ENCODE measurements at places on chromosomes 7 and 10. TPM values are rescaled to one million over a fixed set of nuclear protein-coding genes. Genes with fewer than 3 reads are reported as not detected.

The OPN4 gene
- not detected for total RNA-seq

The DDC gene
- total RNA-seq: not detected

The RNF32 gene
- 0.15 TPM for total RNA-seq

The C7orf33 gene
- total RNA-seq: not detected

The SORCS1 gene
- not detected for total RNA-seq

The PNLIPRP2 gene
- not detected for total RNA-seq

The AKR1C2 gene
- not detected for total RNA-seq

The MEST gene
- total RNA-seq: 15.3 TPM

- DNase-seq: no peak
Observed at GRCh38 chr7:35285799-35286198, 31.9 kb upstream of the TBX20 start.

DNA sequence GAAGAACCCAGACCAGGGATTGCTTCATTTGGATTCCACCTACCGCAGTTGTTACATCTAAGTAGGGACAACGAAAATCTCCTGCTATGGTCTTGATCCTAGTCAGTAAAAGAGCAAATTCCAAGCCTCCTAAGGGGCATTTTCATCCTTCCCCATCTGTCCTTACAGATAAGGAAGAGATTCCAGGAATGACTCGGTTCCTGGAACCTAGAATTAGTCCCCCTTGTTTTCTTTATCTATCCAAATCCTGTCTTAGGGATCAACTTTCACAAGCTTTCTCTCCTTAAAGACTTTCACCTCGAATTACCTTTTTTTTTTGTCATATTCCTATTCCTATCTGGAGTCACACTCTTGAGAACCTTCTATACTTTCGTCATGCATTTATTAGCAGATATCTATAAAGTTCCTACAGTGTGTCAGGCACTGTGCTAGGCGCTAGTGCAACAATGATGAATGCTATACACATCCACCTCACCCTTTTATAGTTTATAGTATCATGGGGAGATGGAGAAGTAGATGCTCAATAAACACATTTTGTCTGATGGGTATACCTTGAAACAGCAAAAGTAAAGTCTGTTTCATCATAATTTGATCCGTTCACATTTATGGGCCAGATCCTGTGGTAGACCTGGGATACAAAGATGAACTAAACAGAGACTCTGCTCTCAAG lies 39.2 kb downstream of the LAMB4 start:
- DNase-seq: no peak

- DNase-seq: no peak
Observed at GRCh38 chr7:2441430-2442058, 34.7 kb downstream of the GRIFIN start.

GRCh38 chr7:133742709-133743538 lies 384.2 kb upstream of the LRGUK start:
- no peak for DNase-seq

DNA sequence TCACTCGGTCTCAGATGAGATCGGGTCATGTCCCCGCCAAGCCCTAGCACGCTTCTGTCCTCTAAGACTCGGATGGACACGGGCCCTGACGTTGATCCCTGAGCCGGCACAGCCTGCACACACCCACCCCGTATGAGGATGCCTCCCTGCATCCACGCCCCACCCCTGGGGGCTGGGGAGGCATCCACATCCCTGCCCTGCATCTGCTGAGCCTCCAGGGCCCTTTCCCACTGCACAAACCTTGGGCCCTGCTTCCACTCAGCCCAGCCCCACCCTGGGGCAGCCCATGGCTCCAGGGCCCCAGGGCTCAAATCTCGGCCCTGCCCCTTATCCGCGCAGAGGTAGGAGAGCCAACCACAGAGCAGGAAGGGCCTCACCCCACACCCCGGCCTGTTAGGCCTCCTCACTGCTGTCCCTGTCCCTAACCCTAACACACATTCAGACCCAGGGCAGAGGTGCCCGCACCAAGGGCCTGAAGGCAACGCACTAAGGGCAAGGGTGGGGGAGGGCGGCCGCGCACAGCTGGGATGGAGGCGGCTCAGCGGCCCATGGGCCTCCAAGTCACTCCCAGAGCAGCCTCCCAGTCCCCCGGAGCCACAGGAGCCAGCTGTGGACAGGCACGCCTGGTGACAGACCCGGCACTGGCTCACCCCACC lies 9.5 kb upstream of the MICALL2 start:
- DNase-seq: no peak

DNA sequence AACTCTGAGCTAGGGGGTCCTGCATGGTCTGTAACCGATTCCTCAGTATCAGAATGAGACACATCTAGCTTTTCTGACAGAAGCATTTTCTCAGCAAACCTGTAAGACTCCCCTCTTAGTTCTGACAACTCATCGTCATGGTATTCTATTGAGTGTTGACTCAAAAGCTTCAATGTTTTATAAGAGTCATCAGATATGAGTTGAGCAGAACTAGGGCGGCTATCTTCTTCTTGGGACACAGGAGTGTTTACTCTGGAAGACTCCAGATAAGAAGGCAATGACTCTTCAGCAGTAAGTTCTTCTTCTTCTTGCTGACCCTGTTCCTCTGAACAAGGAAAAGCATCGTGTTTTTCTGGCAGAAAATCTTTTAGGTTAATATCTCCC lies 167.0 kb upstream of the CCDC6 start:
- DNase-seq: no peak

DNA sequence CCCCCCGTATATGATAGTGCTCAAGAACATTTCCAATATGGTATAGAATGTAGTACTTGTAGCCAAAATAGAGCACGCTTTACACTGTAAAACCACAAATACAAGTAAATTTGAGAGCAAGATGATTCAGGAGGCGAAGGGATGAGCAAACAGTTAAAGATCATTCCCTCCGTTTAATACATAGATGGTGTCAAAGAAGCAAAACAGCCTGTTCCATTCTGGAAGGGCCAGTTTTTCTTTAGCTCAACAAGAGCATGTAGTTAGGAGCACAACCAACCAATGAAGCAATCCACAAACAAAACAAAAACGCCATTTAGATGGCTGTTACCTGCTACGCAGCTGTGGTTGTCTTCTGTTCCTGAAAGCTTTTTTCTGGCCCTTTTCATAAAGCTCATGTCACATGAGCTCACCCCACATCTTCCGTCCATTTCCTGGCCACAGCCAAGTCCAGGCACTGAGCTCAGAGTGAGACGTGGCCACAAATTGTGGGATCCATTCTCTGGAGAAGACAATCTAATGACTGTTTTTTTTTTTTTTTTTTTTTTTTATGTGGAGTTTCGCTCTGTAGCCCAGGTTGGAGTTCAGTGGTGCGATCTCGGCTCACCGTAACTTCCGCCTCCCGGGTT lies 185.6 kb downstream of the FANK1 start:
- DNase-seq: no peak

GRCh38 chr10:6349846-6350535 lies 147.3 kb downstream of the PFKFB3 start:
- no peak for DNase-seq

DNA sequence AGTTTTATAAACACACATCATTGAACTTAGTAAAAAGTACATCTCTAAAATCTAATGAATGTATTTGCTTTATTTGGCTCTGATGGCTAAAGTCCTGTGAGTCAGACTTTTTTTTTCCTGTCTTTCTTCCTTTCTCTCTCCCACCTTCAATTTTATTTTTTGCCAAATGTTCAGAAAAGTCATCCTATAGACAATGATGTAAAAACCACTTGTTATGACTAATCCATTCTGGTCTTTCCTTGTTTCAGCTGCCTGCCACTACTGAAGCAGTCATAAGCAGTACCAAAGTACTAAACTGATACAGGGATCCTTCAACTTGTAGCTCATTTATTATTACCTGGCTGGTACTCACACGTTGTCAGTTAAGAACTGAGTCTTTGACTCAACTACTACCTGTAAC lies 23.9 kb downstream of the HECTD2 start:
- no peak for DNase-seq

GRCh38 chr7:148773334-148773733 lies 74.6 kb downstream of the CUL1 start:
- no peak for DNase-seq

- DNase-seq: no peak
Observed at GRCh38 chr10:129927351-129928120, 36.5 kb downstream of the EBF3 start.

DNA sequence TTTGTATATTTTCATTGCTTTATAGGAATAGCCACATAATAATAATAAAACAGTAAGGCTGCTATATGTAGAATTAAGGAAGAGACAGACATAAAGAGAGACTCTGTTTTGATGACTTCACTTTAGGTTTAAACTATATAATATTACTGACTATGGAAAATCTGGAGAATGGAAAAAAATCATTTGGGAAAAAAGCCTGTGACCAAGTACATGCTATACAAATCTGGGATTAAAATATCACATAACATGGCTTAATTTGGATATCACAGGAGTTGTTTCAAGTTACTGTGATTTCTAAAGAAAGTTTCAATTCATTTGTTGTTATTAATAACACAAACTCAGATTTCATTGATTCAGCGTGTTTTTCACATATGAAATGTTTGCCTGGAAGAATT lies 7.7 kb downstream of the PLCE1 start:
- no peak for DNase-seq

DNA sequence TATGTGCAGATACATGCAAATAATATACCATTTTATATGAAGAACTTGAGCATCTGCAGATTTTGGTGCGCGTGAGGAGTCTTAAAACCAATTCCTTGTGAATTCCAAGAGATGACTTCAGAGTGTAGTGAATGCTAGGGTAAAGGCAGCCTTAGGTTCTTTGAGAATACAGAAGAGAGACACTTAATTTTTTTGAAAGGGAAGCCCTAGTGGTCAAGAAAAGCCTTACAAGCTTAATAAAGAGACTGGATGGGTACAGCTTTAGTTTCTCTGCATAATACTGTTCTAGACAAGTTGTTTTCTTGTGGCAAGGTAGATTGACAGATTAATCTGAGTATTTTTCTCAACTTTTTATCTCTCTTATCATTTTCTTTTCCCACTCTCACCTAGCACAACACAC lies 636.5 kb downstream of the DNAJB9 start:
- DNase-seq: no peak

GRCh38 chr10:7649673-7650300 lies 17.0 kb downstream of the ITIH5 start:
- no peak for DNase-seq

- DNase-seq: no peak
Observed at GRCh38 chr7:30027065-30027456, 559 bp upstream of the FKBP14 start.

DNA sequence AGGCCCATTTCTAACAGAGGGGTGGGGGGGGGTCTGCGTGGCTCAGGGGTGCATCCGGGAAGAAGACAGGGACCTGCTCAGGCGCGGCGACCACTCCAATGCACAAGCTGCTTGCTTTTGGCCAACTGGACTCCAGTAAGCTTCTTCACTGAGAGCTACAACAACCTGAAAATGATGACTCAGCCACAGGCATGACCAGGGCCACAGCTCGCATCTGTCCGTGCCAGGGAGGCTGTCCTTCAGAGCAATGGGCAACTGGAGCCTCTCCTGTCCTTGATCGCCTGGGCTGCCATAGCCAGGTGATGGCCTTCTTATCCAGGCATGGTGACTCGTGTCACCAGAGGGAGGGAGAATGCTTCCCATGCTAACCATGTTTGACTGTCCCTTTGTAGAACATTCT lies 81.6 kb upstream of the RNF32 start:
- no peak for DNase-seq

DNA sequence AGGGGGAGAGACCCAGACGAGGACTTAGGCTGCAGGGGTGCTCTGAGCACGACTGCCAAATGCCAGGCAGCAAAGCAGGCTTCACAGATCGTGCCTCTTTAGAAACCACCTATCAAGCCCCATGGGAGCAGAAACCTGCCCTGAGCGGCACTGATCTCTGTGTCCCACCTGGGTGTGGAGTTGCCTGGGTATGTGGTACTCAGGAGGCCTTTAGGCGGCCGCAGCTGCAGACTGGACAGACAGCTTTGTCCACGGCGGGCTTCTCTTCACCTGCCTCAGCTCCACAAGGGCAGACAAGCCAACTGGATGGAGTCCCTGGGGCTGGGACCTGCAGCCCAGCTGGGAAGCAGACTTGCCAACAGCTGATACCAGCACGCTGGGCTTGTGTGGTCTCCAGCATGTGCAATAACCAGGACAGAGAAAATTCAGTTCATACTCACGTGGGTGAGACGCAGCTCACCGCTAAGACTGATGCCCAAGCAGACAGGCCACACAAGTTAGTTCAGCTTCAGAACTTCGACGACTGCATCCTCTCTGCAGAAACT lies 163.2 kb downstream of the EBF3 start:
- DNase-seq: no peak

- DNase-seq: no peak
Observed at GRCh38 chr7:102319671-102320070, 33.0 kb downstream of the SH2B2 start.

DNA sequence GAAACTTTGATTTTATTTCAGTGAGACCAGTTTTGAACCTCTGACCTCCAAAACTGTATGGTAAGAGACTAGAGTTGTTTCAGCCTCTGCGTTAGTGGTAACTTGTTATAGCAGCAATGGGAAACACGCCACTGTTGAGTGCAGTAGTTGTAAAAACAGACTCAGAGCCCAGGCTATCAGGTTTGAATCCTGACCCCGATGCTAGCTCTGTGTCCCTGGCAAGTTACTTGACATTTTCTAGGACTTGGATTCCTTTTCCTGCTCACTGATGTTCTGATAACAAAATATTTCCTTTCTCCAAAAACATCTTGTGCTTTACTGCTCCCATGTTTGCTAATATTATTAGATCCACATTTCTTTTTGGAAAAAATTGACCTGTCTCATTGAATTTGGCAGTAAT lies 131.0 kb downstream of the PLXDC2 start:
- no peak for DNase-seq

- no peak for DNase-seq
Observed at GRCh38 chr7:36852017-36852416, 127.7 kb upstream of the AOAH start.

- DNase-seq: no peak
Observed at GRCh38 chr10:99370993-99371392, 41.8 kb downstream of the CNNM1 start.

- no peak for DNase-seq
Observed at GRCh38 chr10:125092564-125093031, 67.8 kb downstream of the CTBP2 start.

GRCh38 chr7:75850235-75850634 lies 28.6 kb upstream of the RHBDD2 start:
- no peak for DNase-seq

GRCh38 chr7:118054529-118054928 lies 129.4 kb upstream of the LSM8 start:
- DNase-seq: no peak

- DNase-seq: no peak
Observed at GRCh38 chr10:33799281-33799943, 464.9 kb upstream of the NRP1 start.

- no peak for DNase-seq
Observed at GRCh38 chr7:32378988-32379387, 111.2 kb downstream of the LSM5 start.

GRCh38 chr7:128826512-128826911 lies 3.7 kb upstream of the FLNC start:
- no peak for DNase-seq

DNA sequence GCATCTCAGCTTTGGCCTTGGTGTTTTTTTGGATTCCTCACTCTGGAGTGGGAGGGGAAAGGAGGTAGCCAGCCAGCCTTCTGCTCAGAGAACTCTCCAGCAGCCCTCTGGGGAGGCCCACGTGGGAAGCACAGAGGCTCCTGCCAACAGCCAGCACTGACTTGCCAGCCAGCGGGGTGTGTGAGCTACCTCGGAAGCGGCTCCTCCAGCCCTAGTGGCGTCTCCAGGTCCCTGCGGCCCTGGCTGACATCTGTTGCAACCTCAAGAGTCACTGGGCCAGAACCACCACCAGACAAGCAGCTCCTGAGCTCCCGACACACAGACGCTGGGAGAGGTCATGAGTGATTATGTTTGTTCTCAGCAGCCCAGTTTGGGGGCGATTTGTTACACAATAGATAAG lies 180.2 kb upstream of the FZD8 start:
- DNase-seq: no peak
